ENCODE measurements at places on chromosomes 1 and 21.

DNA sequence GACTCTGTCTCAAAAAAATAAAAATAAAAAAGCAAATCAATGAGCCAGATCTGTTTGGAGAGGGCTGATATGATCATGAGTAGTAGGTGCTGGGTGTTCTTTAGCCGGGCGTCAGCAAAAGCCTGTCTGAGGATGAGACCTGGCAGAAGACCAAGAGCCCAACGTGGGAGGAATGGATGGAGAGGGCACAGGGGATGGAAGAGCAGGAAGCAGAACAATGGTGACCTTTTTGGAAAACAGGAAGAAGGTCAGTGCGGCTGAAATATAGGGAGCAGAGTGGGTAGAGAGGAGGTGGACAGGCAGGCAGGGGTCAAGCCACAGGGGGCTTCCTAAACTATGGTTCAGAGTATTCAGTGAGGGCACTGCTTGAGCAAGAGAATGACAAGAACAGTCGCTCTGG, 30.9 kb downstream of the VWA5B1 start:
- no peak for DNase-seq

GRCh38 chr1:38788341-38789336, 70.9 kb downstream of the RRAGC start:
- DNase-seq: no peak

DNA sequence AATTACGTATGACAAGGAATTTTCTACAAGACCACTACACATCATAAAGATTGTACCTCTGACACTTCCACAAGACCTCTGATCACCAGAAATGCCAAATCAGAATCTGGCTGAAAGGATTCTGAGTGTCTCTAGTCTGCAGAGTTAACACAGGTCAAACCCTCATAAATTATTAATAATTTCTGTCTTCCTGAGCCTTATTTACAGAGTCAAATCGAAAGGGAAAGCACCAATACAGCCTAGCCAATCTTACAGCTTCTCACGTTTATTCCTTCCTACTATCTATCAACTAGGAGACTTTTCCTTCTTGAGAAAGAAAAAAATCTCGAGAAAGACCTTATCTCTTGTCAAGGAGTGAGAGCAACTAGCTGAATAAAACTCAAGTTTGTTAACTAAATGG, 2151.6 kb downstream of the MRPL39 start:
- DNase-seq: no peak

DNA sequence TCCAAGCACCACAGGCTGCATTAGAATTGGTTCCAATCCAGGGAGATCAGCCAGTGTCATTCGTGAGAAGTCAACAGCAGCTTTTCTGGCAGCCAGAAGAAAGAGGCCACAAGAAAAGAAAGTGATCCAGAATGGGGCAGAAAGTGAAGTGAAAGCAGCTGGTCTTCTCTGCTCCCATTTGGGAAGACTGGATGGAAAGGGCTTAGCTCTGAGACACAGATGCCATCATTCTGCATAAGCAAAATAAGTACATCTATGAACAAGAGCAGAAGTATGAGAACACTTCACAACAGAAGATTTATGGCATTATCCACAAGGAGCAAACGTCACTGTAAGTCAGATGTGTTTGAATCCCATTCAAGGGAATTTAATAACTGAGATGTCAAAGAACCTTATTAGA, 326.5 kb upstream of the ESRRG start:
- no peak for DNase-seq

GRCh38 chr1:231527586-231528171, 790 bp upstream of the TSNAX start:
- DNase-seq: no peak

GRCh38 chr1:150444232-150444631, 43.0 kb upstream of the TARS2 start:
- no peak for DNase-seq

DNA sequence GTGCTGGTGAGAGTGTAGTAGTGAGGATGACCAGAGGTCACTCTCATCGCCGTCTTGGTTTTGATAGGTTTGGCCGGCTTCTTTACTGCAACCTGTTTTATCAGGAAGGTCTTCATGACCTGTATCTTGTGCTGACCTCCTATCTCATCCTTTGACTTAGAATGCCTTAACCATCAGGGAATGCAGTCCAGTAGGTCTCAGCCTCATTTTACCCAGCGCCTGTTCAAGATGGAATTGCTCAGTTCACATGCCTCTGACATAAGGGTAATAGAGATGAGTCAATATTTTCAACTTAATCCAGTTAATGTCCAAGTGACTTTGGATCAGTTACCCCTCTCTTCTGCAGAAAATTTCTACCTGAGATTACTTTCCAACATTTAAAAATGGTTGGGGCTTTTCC, 4.6 kb downstream of the NID1 start:
- no peak for DNase-seq

DNA sequence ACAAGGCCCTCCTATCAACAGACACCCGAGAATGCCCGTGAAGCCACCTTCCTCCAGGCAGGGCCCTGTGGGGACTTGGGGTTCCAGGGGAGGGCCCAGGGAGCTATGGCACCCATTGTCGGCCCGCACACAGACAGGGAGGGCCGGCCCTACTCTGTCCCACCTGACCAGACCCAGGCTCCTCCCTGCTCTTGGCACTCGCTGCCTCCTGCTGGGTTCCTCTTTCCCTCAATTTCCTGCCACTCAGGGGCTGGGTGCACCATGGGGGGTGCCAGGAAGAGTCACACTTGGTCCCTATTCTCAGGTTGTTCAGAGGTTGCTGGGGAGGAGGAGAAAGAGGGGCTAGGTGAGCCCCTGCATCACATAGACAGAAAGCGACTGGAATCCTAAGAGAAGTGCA, 8.0 kb upstream of the OXCT2 start:
- DNase-seq: no peak

DNA sequence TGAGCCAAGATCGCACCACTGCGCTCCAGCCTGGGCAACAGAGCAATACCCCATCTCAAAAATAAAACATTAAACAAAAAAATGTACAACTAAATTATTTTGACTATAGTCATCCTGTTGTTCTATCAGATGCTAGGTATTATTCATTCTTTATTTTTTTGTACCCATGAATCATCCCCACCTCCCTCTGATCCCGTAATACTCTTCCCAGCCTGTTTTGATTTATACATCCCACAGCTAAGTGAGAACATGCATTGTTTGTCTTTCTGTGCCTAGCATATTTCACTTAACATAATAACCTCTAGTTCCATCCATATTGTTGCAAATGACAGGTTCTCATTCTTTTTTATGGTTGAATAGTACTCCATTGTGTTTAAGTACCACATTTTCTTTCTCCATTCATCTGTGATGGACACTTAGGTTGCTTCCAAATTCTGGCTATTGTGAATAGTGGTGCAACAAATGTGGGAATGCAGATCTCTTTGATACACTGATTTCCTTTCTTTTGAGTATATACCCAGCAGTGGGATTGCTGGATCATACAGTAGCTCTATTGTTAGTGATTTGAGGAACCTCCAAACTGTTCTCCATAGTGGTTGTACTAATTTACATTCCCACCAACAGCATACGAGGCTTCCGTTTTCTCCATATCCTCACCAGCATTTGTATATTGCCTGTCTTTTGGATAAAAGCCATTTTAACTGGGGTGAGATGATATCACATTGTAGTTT, 84.4 kb downstream of the MACF1 start:
- no peak for DNase-seq

- no peak for DNase-seq
These were observed 6.0 kb downstream of the ZCCHC17 start for GRCh38 chr1:31302709-31303441.

DNA sequence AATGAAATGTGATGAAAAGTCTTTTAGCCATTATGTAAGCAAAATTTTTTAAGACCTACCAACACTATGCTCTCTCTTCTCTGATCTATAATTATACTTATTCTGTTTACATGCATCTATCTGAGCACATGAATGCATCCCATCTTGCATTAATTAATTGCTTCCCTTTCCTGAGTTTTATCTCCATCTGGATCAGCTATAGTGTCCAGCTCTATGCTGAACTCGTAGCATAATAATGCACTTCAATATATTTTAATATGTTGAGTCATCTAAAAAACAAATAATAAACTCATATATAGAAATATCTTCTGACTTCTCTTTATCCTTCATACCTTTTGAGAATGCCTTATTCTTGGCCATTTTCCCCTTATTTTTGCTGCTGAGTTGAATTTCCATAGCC, 1097.8 kb downstream of the TTLL7 start:
- no peak for DNase-seq

DNA sequence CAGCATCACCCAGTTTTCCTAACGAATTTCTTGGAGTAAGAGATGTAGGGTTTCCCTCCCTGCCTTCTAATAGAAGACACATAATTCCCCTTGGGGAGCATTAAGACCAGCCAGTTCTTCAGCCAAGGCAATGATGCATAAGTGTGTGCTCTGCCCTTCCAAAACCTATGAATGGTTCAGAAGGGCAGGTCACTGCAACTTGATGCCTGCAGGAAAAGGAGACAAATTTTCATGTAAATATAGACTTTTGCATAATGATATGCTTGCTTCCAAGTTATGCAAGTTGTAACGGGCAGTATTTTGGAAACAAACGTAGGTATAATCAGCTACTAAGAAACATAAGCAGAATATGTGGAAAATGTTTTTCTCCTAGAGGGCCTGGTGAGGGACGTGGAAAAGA, 31.6 kb downstream of the PTGS2 start:
- no peak for DNase-seq

DNA sequence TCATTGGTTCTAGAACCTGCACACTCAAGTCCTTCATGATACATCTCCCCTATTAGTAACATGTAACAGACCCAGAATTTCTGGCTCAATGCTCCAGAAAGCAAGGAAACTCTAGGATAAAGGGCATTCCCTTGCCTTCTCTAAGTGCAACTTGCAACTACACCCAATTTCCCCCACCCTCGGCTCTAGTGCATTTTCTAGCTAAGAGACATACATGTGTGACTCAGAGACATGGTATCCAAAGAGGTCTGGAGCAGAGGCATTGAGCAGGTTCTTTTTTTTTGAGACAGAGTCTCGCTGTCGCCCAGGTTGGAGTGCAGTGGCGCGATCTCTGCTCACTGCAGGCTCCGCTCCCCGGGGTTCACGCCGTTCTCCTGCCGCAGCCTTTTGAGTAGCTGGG, 132.9 kb downstream of the ZC3H11B start:
- DNase-seq: no peak

GRCh38 chr1:201606623-201607022, 67.7 kb downstream of the NAV1 start:
- DNase-seq: no peak

DNA sequence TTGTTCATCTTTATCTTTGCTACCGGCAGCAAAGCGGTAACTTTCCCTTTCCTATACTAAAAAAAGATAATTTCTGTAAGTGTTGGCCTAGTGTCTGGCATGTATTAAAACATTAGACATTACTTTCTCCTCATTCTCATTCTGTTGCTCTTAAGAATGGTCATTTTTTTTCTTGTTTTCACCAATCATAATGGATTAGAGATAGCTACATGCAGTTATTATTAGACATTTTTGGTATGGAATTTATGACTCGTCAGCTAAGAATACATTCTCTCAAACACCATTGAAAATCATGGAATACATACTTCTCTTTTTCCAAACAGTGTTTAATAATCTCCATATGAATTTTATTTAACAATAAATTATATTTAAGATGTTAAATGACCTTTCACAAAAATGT, 1154.6 kb downstream of the BRINP3 start:
- no peak for DNase-seq

DNA sequence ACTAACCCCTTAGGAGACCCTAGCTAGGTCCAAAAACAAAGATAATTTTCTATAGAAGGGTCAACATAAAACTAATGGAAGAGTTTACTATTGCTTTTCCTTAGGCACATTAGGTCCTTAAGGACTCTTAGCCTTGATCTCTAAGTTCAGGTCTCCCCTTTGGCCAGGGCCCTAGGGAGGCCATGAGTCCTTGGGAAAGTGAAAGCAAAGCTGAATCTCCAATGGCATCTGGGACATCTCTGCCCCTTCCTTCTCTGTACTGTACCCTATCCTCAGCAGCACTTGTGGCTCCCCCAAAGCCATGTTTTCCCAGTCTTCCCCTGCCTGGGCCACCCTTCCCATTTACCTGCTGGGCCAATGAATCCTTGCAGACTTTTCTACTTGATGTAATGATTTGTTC, 14.3 kb downstream of the IER5 start:
- no peak for DNase-seq

- DNase-seq: no peak
These were observed 88.4 kb downstream of the ADARB1 start for GRCh38 chr21:45162809-45163208.

DNA sequence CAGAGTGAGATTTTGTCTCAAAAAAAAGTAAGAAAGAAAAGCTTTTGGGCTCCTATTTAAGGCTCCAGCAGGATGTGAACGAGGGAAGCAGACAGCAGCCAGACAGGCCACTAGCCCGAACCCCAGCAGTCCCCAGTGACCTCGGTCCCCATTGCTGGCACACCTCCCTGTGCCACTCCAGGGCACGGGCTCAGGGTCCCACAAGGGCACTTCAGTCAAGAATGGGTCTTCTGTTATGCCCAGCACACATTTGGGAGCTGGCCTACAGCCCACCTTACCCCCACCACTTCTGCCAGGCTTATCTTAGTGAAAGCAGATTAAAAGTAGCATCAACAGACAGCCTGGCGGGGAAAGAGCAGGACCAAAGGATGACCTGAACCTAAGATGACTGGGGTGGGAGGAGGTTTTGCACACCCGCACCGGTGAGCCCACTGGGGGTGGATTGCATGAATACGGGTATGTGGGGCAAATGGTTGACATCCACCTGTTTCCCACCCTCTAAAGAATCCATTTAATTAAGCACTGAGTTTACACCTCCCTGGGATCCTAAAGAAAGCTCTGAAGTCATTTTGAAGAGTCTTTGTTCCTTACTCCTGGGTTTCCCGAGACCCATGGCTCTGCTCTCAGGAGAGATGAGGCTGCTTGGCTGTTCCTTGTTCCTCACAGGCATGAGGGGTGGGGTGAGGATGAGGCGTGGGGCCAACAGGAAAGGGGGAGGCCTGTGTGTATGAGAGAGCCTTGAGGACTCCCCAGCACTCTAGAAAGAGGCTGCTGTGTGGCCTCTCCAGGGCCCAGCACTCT, 4.7 kb downstream of the CHI3L1 start:
- no peak for DNase-seq

DNA sequence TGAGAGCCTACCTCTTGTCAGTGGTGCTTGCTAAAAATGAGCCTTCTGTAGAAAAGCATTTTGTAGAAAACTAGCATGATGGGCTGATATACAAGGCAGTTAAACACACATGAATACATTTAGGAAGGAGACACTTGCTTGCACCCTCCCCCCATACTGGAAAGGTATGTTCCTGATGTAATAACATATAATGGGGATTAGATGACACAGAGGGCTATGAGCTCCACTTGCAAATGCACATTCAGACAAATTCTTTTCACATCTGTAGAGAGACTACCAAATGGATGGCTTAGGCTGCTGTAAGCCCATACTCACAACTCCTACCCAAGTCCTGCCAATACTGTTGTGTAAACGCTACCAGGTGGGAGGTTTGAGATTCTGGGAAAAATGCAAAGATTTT, 634.0 kb downstream of the SMYD3 start:
- DNase-seq: no peak

GRCh38 chr1:119960501-119960900, 64.2 kb upstream of the ADAM30 start:
- DNase-seq: no peak

GRCh38 chr1:242522996-242523718, 1.3 kb downstream of the PLD5 start:
- no peak for DNase-seq

GRCh38 chr1:236727521-236727920, 41.2 kb downstream of the ACTN2 start:
- DNase-seq: no peak

- no peak for DNase-seq
These were observed 434.5 kb downstream of the KIF26B start for GRCh38 chr1:245589316-245589715.

All from GM12892 (cell line).